Thoracic aorta (tissue), 2 donors: ENCODE measurements at places on chromosomes 6 and 20. TPM values are rescaled to one million over a fixed set of nuclear protein-coding genes. Genes with fewer than 3 reads are reported as not detected.

The PRDM13 gene
- not detected for total RNA-seq

The SMOC2 gene
- total RNA-seq: 424 TPM

The ATP6V1G2 gene
- total RNA-seq: 0.95 TPM

The KHDC1L gene
- not detected for total RNA-seq

The SLC24A3 gene
- total RNA-seq: 31.4 TPM

The PROKR2 gene
- total RNA-seq: not detected

The LST1 gene
- 37.9 TPM for total RNA-seq

The CD40 gene
- total RNA-seq: 33.3 TPM
